ENCODE measurements at places on chromosomes 6 and 20.
A peak's percentile ranks its signal among the peaks of the same experiment; 100 is the strongest.

DNA sequence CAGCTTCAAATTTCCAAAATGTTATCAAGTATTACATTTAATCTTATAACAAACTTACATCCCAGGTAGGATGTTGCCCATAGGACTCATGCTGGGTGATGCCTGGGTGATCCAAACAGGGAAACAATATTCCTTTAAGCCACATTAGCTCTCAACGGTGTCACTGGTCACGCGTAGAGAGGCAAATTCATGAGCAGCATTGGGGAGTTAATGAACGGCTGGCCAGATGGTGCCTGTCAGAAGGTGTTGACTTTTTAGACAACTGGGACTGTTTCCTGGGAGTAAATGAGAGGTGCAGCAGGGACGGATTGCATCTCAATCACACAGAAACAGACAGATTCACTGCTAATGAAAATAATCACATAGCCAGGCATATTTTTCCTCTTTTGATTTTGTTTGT lies 83.3 kb upstream of the ID4 start:
- DNase-seq: no peak

- no peak for DNase-seq
Measured at GRCh38 chr6:143346004-143346403, 104.5 kb downstream of the ADAT2 start.

DNA sequence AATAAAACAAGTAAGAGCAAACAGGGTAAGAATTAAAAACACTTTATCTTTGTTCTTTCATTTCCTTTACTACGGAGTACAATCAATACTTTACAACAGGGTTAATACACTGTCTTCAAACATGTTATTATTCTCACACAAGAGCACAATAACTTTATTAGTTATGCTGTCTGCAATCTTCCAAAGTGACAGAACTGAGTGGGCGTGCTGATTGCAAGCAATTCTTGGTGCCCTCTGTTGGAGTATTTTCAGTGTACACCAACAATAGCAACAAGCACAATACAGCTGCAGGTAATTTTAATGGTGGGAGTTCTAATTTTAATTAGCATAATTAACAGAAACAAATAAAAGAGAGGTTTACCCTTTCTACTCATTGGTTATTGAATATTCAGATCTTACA lies 33.9 kb upstream of the PTPRK start:
- DNase-seq: no peak

DNA sequence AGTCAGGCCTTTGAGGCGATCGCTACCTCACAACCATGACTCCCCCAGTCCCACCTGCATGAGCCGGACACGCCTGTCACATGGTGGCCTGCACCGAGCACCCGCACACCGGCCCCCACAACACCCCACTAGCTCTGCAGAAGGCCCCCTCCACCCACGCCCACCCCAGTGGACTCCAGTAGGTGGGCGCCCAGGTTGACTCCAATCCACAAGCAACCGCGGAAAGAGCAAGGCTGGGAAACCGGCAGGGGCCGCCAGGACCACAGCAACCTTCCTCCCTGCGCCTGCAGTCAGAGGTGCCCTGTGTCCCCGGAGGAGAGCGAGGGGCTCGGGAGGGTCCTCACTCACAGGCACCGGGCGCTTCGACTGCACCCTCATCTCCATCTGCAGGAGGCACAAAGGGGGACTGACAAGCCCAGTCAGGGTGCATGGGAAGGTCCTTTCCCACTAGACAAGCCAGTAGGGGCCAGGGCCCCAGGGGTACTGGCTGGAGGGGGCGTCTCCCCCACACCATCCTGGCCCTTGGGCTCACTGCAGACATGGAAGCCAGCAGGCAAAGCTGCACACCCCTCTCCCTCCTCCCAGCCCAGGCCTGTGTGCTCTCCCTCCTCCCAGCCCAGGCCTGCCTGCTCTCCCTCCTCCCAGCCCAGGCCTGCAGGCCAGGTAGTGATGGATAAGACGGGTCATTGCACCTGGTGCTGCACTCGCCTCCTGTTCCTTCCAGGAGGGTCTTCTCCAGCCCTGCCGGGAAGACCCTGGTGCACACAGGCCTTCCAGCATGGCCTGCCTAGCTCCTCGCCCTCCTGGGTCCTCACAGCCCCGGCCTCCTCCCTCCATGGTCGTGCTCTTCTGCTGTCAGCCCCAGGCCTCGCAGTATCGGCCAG lies 137.2 kb downstream of the DLL1 start:
- DNase-seq: no peak

DNA sequence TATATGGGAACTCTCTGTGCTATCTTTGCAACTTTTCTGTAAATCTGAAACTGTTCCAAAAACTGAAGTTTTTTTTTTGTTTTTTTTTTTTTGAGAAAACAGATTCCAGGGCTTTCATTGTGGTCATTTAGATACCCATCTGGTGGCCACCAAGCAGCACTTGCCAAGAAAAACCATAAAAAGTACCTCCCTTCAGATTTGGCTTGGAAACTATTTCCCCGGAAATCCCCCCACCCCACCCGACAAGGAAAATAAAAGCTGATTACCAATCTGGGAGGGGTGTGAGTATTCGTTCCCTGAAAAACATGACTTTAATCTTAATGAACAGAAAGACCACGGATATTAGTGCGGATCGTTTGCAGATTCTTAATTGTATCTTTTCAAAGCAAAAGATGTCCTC lies 1.9 kb downstream of the NFATC2 start:
- DNase-seq: peak; percentile 39

GRCh38 chr6:160995271-160995670 lies 3.7 kb downstream of the MAP3K4 start:
- no peak for DNase-seq

DNA sequence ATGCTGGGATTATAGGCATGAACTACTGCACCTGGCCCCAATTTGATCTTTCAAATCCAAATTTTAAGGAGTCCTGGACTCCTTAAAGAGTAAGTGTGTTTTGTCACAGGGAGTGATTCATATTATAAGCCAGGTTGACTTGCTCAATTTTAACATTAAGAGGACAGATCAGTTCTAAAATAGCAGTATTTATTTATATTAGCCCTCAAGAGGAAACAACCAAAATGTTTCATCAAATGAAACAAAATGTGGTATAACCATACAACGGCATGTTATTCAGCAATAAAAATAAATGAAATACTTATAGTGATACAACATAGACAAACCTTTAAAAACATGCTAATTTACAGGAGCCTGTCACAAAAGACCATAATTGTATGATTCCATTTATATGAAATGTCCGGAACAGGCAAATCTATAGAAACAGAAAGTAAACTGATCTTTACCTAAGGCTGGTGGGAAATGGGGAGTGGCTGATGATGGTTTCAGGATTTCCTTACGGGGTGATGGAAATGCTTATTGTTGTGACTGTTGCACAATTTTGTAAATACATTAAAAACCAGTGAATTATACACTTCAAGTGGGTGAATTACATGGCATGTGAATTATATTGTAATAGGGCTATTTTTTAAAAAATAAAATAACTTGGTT lies 637.4 kb downstream of the MMUT start:
- DNase-seq: no peak

GRCh38 chr6:147903931-147904330 lies 395.4 kb downstream of the SAMD5 start:
- no peak for DNase-seq

GRCh38 chr6:21354805-21355238 lies 238.7 kb upstream of the SOX4 start:
- no peak for DNase-seq

GRCh38 chr20:50195524-50196120 lies 5.0 kb downstream of the CEBPB start:
- no peak for DNase-seq

GRCh38 chr6:48067886-48068277 lies 43.1 kb downstream of the PTCHD4 start:
- no peak for DNase-seq

DNA sequence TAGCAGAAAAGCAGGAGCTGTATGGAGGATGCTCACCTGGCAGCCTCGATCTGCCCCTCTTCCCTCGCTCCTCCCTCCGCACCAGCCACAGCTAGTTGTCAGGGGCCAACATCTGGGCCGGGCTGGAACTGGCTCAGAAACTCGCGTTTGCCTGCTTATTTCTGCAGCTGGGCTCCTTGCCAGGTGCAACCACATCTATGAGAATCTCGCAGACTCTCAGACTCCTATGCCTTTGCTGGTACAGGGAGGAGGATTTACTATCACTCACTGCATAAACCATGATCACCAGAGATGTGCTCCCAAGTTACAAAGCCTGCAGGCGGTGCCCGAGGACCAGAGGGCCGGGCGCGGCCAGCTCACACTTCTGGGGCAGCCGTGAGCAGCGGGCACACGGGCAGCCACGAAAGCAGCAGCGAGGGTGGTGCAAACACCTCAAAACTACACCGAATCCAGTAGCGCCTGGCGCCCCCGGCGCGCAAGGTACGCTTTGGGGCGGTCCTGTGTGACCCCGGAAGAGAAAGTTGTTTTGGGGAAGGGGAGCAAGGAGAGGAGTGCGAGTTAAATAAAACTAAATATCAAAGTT lies 577 bp upstream of the LRRC1 start:
- DNase-seq: peak; percentile 57

DNA sequence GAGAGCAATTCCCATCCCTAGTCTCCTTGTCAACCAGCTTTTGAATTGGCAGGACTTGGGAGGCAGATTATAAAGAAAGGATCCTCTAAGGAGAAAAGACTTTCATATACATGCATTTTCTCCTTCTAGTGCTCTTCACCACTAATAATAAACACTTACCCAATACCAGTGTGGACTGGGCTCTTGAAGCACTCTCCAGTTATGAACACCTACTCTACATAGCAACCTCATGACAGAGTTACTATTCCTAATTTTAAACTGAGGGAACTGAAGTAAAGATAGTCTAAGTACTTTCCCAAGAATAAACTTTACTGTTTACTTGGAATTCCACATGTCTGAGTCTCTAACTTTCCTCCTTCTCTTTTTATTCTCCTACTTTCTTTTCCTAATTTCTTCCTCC lies 4.8 kb downstream of the COL9A1 start:
- DNase-seq: no peak

GRCh38 chr6:36178544-36178943 lies 18.0 kb upstream of the BRPF3 start:
- no peak for DNase-seq

DNA sequence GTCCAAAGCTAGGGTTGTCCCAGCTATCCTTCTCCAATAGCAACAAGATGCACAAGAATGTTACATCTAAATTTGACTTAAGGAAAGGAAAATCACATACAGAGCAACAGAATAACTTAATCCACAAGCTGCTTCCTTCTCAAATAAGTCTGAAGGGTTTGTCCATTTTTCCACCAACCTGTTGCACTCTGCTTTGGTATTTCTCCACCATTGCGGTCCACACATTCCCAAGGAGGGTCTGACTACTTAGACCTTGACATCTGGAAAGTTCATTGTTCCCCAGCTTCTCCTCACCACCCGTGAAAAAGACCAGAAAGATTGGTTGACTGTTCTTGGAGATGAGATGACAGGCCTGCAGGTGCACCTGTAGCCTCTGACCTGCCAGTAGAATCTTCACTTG lies 72.5 kb downstream of the PDSS2 start:
- no peak for DNase-seq

GRCh38 chr6:19590501-19591131 lies 246.6 kb upstream of the ID4 start:
- no peak for DNase-seq

DNA sequence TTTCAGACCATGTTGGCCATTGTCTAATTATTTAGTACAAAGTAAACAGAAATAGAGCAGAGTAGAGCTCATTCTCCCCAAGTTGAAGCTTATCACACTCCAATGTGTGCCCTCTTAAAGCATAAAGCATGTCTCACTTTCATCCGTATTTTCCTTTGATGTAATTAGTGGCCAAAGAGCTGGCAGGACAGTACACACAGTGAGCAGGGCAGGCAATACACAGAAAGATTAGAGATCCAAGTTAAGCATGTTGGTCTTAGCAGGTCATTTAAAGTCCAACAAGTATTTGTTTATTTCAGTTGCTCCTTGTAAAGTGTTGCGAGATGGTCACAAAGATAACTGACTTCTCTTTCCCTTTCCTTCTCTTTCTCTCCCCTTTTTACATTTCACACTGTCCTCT lies 47.2 kb downstream of the RFX6 start:
- no peak for DNase-seq

DNA sequence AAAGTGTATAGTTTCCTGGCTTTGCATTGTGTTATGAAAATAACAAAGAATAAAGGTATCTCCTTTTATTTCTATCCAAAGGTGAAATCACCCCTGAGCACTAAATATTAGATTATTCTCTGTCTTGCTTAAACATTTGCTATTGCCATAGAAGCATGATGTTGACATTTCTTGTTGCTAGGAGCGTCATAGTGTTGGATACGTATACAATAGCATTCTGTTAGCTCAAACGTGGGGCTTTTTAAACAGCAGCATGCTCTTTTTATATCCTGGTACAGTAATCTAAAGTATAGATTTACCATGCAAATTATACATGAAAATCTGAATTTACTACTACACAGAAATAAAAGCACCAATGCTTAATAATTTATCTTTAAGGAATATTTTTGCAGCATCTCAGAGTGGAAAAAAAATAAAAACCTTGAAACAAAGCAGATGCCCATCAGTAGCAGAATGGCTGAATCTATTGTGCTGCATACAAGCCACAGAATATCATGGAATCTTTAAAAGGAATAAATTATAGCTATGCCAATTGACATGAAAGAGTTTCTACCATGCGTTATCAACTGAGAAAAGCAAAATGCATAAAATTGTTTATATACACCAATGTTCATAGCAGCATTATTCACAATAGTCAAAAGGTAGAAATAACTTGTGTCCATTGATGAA lies 9.6 kb upstream of the HSF2 start:
- DNase-seq: no peak

DNA sequence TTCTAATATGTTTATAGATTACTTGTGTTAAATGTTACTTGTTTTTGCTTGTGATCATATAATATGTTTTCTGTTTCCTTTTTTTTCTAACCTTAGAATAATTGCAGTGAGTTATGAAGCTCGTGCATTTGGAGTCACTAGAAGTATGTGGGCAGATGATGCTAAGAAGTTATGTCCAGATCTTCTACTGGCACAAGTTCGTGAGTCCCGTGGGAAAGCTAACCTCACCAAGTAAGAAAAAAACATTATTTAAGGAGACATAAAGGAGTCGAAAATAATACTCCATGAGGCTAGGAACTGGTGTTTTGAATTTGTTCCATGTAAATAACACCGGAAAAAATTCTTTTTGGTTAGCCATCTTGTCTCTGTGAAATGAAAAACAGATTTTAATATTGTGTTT lies 6.9 kb downstream of the POLH start:
- DNase-seq: no peak
